ENCODE measurements at places on chromosomes 2 and 18.

GRCh38 chr2:66601624-66602023, 166.7 kb downstream of the MEIS1 start:
- DNase-seq, result no peak

- no peak for DNase-seq
These were observed 56.3 kb upstream of the GULP1 start for GRCh38 chr2:188235364-188235763.

GRCh38 chr2:116719836-116720235, 1094.7 kb upstream of the DDX18 start:
- no peak for DNase-seq

- DNase-seq, result no peak
These were observed 836 bp downstream of the DTNA start for GRCh38 chr18:34710934-34711333.

GRCh38 chr2:239253264-239253663, 147.6 kb downstream of the HDAC4 start:
- DNase-seq, result no peak

GRCh38 chr2:234996941-234997270, 45.1 kb downstream of the SH3BP4 start:
- DNase-seq, result no peak

- no peak for DNase-seq
These were observed 51.7 kb downstream of the SNTG2 start for GRCh38 chr2:1002350-1002749.

DNA sequence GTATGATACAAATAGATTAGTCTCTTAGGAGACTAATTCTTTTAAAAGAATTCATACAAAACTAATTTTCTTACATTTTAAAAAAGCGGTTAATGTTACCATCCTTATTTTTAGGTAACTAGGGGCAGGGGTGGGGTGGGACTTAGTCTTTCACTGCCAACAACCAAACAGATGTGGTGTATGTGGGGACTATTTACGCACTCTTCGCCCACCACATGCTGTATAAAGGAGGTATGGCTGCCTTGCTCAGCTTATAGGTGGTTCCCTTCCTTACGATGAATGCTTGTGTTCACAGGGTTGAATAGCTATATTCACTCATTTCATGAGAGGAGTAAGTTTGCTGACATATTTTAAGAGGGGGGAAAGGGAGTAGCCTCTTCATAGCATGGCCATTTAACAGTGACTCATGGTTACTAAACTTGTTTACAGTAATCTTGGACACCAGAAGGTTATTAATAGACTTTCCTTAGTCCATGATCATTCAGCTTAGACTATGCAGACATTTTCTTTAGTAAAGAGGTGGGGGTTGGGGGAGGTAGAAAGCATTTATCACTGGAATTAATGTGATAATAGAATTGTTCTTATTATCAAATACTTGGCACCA, 61.8 kb downstream of the CAB39 start:
- DNase-seq, result no peak

DNA sequence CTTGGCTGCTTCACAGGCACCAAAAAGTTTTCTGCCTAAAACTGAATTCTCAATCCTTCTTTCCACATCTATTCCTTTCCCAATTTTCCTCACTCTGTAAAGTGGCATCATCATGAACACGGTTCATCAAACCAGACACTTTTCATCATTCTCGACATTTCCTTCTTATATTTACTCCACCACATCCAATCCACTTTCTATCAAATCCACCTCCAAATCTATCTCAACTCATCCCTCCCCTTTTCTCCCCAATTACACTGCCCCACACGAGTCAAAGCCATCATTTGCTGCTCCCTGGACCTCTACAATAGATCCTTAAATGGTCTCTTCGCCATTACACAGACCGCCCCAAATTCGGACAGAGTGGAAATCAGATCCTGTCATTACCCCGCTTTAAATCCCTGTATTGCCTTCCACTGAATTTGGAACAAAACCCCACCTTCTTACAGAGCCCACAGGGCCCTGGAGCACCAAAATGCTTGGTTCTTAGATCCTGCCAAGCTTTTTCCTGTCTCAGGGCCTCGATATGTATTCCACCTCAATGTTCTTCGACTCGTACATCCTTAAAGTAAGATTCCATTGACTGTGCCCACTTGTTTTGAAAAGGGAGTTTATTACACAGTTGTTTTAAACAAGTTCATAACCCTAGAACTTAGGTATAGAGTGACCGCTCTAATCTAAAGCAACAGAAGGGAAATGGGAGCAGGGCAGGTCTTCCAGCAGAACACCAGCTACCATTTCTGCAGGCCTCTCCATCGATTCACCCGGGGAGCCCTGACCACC, 856 bp downstream of the ACAA2 start:
- DNase-seq, result peak; percentile 45

GRCh38 chr2:238978497-238978896, 130.6 kb downstream of the TWIST2 start:
- no peak for DNase-seq

- DNase-seq, result no peak
These were observed 139.8 kb downstream of the GLI2 start for GRCh38 chr2:120875431-120875830.

DNA sequence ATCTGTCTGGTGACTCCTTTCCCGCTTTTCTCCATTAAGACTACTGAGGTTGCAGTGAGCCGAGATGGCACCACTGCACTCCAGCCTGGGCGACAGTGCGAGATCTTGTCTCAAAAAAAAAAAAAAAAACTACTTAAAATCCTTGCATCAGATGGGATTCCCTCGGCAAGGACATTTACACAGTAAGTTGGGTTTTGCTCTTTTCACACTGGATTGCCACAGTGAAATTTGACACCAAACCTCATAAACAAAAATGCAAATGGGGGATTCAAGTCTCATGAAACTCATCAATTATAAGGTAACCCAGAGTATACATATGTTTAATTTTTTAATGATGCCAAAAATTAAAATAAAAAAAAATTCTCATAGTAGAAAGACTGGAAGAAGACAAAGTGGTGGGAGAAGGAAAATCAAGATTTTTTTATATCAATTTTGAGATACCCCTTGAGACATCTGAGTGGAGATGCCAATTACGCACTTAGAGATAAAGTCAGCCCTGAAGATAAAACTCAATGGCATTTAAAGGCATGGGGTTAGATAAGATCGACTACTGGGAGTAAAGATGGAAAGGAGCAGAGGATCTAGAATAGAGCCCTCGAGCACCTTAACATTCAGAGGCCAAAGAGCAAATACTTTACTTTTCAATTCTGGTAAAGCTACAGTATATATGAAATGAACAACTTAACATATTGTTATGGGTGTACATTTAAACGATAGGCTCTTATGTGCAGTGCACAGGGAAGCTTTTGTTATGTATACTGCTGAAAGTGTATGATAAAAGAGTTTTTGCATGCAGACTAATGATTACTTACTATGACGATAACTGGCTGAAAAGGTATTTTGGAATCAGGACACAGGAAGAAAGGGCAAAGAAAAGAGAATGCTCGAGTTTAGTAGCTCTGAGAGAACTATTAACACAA, 37.6 kb downstream of the CHMP3 start:
- no peak for DNase-seq

DNA sequence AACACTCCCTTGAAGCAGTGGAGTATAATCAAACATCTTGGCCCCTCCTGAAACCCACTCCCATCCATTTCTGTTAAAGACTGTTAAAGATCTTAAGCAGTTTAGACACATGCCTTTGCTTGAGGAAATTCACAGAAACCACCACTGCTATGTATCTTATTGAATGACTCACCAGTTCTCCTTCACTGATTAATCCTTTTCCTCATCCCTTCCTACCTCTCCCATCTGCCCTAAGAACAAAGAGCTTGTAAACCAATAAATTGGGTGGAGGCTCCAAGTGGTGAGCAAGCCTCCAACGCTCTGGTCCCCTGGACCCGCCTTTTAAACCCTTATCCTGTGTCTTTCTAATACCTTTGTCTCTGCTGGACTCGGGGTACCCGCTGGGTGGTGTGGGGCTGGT, 746.1 kb downstream of the LRP1B start:
- DNase-seq, result no peak

Data from endodermal cell (in vitro differentiated cells).